Fibroblast of skin of abdomen (primary cell): ENCODE measurements at places on chromosomes 2 and 18.

DNA sequence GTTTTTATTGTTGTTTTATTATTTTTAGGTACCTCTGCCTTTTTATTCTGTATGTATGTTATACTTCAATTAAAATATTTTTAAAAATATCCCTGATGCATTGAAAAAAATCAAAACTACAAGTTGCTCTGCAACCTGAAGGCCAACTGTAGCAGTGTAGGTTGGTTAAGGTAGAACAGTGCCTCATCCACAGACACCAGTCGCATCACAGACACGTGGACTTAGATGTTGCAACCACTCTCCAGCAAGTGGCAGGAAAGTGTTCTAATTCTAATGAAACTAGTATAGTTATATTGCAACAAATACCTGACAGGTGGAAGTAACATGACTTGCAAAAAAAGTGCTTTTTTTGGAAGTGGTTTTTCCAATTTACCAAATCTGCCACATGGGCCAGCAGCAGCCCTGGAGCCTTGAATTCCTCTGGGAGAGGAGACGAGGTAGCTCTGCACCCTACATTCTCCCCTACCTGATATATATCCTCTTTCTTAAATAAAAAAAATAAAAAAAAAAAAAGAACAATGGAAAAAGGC is 28.4 kb upstream of the SLC3A1 start:
- no peak for DNase-seq

GRCh38 chr2:199612509-199613130 is 154.9 kb upstream of the SATB2 start:
- no peak for DNase-seq

- no peak for DNase-seq
These were observed 1.4 kb downstream of the AKAIN1 start for GRCh38 chr18:5195656-5196055.

- no peak for DNase-seq
These were observed 189.8 kb upstream of the SALL3 start for GRCh38 chr18:78789850-78790249.

GRCh38 chr18:35973650-35974049 is 1.2 kb downstream of the RMP24 start:
- DNase-seq: no peak

GRCh38 chr2:10918661-10919409 is 7.1 kb downstream of the KCNF1 start:
- DNase-seq: no peak

DNA sequence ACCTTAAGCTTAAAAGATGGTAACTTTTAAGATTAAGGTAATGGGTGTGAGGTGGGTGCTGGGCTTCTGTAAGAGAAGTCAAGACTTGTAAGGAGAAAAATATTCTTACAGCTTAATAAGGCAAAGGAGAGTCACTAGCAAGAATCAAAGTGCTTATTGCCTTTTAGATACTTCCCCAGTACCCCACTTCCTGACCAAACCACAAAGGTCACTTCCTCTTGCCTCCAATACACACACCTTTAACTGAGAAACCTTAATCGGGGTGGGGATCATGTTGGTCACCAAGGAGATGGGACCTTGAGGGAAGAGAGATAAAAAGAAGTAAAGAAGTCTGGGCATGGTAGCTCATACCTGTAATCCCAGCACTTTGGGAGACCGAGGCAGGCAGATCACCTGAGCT is 10.6 kb upstream of the ATG16L1 start:
- DNase-seq: no peak

DNA sequence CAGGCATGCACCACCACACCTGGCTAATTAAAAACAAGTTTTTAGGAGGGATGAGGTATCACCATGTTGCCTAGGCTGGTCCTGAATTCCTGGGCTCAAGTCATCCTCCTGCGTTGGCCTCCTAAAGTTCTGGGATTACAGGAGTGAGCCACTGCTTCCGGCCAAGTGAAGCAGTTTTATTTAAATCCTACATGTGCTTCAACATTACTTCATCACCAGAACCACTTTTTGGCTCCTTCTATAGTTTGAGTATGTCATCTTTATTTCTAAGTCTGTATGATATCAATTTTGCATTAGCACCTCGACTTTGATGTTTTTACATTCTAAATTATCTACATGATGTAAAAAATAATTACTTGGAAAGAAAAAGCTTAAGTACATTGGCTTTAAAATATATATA is 144.3 kb downstream of the FMNL2 start:
- no peak for DNase-seq

- no peak for DNase-seq
These were observed 26.1 kb downstream of the GPC1 start for GRCh38 chr2:240461471-240462072.

DNA sequence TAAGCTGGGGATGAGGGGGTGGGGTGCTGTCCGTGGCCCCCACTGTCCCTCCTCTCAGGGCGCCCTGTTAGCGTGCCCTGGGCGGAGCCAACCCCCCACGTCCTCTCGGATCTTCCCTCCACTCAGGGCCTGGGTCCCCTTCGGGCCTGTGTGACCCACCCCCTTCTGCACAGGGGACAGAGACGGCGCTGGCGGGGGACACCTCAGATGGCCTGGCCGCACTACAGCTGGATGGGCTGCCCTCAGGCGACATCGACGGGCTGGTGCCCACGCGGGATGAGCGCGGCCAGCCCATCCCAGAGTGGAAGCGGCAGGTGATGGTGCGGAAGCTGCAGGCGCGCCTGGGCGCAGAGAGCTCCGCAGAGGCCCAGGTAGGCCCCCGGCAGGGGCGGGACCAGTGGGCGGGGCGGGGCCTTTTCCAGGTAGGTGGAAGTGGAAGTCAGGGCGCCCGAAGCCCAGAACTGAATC is 9.9 kb upstream of the KLHL30 start:
- no peak for DNase-seq

DNA sequence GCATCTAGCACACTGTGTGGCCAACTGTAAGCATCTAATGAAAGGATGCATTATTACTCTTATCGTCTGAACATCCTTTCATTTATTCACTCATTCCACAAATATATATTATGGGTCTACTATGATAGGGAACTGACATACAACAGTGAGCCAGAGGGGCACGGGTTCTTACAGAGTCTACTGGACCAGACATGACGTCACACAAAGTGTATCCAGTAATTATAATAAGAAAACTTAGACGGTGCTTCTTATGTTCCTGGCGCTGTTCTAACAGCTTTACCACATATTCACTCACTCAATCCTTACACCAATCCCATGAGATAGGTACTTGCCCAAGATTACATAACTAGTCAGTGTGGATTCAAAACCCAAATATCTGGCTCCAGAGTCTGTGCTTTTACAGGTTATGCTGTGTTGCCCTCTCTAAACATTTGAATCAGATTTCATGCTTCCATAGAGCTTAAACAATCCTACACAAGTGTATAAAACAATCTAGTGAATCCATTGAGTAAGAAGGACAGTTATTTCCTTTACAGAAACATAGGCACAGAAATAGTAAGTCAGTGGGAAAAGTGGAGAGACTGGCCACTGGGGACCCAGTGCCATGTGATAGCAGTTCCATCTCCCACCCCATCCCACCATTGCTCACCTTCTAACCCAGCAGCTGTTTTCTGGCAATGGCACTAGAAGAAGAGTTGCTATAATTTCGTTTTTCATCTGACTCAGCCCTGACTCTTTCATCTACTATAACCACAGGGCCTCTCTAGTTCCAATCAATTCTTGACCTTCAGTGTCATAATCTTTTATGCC is 24.2 kb upstream of the ARL5A start:
- no peak for DNase-seq

DNA sequence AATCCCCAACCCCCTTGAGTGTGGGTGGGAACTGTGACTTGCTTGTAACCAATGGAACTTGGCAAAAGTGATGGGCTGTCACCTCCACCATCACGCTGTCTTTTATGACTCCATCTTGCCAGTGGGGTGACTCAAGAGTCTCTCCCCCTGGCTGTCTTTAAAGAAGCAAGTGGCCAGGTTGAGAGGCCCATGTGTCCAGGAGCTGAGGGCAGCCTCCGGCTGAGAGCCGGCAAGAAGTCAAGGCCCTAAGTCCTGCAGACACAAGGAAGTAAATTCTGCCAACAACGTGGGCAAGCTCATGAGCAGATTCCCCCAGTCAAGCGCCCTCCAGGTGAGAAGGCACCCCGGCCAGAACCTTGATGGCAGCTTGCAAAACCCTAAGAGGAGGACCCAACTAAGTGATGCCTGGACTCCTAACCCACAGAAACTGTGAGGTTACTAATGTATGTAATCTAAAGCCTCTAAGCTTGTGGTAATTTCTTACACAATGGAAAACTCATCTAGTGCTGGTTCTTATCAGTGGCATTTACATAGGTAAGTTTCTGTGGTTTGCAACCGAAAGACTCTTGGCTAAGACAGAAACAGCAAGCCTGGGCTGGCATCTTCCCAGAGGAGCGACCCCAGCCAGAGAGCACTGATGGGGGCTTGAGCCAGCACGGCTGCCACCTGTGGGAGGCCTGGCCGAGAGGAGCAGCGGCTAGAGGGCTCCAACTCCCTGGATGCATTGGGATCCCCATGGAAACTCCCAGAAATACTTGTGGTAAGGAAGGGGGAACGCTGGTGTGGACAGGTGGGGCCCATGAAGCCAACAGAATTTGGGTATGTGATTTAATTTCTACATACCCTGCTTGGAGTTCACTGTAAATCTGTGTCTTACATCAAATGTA is 49.3 kb downstream of the CIB4 start:
- DNase-seq: no peak

DNA sequence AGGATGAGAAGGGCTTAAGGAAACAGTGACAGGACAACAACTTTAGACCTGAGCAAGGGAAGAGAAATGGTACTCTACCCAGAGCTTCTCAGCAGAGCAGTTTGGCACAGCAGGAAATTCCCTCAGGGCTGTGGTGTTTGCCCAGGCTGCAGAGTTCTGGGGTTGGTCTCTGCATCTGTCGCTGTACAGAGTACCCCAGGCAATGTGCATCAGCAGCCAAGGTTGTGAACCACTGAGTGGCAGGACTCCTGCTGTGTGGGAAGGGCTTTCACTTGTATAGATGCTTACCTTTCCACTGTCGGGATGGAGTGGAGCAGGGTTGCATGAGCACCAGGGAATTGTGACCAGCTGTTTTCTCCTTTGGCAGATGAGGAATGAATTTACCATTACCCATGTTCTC is 21.2 kb downstream of the STAMBP start:
- no peak for DNase-seq

- no peak for DNase-seq
These were observed 31.4 kb upstream of the DUSP2 start for GRCh38 chr2:96176661-96177060.

DNA sequence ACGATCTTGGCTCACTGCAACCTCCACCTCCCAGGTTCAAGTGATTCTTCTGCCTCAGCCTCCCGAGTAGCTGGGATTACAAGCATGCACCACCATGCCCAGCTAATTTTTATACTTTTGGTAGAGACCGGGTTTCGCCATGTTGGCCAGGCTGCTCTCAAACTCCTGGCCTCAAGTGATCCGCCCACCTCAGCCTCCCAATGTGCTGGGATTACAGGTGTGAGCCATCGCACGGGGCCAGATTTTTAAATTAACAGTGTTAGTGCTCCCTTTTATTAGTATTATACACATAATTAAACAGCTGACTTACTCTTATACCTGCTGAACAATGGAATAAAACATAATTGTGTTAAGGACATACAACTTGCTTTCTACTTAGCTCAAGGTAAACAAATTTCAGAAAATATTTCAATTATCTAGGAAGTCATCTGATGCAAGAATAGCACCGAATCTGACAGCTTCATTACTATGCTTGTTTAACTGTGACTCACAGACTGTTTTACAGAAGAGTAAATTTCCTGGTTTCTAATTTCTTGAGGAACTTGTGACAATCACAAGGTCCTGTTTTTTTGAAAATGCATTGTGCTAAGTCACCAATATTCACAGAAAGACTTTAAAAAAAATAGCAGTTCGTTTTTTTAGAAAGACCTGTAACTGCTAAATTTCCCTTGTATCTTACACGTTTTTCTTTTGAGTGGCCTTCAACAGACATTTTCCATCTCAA is 51.2 kb downstream of the SPIRE1 start:
- peak; percentile 83 for DNase-seq

DNA sequence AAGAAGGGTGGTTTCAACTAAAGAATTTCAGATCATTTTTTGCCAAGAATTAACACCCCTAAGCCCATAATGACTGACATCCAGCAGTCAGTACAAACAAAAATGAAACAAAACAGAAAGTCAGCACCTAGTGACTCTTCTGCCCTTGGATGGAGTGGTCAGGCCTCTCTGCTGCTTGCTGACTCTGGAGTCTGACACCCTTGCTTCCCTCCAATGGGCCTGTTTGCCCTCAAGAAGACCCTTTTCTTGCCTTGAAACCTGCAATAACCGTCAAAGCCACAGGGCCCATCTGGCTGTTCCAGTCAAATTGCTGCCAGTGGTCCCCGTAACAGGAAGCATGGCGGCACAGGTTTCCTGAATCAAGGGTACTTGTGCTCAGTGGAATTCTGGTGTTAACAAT is 27.2 kb upstream of the CYTIP start:
- DNase-seq: no peak

DNA sequence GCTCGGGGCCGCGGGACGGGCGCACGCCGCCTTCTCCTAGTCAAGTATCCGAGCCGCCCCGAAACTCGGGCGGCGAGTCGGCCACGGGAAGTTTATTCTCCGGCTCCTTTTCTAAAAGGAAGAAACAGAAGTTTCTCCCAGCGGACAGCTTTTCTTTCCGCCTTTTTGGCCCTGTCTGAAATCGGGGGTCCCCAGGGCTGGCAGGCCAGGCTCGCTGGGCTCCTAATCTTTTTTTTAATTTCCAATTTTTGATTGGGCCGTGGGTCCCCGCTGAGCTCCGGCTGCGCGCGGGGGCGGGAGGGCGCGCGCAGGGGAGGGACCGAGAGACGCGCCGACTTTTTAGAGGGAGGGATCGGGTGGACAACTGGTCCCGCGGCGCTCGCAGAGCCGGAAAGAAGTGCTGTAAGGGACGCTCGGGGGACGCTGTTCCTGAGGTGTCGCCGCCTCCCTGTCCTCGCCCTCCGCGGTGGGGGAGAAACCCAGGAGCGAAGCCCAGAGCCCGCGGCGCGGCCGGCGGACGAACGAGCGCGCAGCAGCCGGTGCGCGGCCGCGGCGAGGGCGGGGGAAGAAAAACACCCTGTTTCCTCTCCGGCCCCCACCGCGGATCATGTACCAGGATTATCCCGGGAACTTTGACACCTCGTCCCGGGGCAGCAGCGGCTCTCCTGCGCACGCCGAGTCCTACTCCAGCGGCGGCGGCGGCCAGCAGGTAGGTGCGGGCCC is 617 bp downstream of the FOSL2 start:
- peak; percentile 63 for DNase-seq

DNA sequence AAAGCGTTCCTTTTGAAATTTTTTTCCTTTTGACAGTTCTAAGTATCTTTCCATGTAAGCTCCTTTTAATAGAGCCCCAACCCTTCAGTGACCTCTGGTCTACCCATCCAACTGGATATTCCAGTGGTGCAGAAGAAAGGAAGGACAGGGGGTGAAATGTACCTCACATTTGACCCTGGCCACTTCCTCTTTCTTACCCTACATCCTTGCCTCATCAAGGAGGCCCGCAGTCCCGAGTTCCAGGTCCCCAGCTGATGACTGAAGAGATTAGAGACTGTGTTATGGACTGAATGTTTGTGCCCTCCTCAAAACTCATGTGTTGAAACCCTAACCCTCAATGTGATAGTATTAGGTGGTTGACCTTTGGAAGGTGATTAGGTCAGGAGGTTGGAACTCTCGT is 158.1 kb downstream of the RBM43 start:
- no peak for DNase-seq

GRCh38 chr2:50345701-50346591 is 686.0 kb downstream of the NRXN1 start:
- DNase-seq: no peak
